ENCODE measurements at places on chromosomes 1 and 21.

DNA sequence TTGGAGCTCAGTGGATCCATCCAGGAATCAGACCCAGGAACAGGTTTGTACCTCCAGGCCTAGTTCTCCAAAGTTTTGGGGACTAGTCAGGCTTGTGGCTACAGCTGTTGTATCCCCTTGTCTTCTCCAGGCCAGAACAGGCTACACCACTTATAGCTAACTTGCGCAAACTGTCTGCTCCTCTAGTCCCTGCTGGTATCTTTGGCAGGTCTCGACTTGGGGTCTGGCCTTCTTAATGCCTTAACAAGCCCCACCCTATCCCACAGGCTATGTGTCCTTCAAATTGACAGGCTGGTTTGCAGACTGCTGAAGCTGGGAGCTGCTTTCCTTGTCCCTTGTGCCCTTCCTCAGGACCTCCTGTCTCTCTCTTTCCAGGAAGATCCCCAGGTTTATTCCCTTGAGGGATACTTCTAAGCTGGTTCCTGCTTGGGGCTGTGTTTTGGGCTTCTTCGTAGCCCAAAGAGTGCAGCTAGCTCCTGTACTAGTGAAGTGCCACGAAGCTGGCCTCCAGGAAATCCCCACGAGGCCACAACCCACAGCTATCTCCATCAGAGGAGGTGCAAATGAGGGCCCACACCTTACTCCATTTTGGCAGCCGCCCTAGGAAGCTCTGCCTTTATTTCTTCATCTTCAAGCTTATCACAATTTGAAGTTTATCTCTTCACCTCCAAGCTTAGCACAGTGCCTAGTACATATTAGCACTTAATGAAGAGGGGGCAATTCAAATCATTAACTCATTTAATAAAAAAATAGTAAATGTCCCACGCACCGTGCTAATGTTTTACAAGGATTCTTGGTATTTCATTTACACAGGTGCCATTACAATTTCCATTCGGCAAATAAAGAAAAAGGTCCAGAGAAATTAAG is 683 bp upstream of the DMAP1 start:
- DNase-seq = peak; percentile 7

GRCh38 chr1:226325178-226325577 is 16.2 kb upstream of the LIN9 start:
- peak; percentile 79 for DNase-seq

GRCh38 chr1:229879746-229880145 is 187.3 kb upstream of the GALNT2 start:
- peak; percentile 20 for DNase-seq

DNA sequence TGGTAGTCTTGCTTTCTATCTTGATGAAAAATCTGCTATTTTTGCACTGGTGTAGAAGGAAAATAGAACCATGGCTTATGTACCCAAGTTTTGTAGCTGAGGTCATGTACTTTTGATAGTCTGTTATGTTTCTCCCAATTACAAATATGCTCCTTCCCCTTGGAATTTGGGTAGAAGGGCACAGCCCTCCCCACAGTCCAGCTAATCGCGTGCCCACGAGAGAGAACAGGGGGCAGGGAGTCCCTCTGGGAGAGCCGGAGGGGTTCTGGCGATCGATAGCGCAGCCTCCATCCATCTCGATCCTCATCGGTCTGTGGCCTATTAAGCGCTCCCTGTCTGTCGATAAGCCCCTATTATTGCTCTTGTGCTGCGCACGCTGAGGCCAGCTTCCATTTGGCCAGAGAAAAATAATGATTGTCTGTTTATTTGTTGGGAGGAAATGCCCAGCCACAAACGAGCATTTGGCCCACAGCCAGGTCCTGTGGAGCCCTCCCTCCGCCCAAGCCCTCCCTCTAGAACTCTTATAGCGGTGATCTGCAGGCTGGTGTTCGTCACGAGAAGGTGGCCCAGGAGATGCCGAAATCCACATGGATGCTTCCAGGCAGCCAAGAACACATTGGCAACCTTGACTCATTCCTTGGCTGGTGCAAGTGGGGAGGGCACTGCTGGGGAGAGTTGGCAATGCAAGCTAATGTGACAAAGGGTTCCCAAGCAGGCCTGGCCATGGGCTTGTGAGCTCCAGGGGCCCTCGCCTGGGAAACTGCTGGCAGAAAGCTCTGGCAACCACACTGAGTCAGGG is 134.7 kb upstream of the TNR start:
- DNase-seq = no peak

GRCh38 chr1:155320252-155320651 is 442 bp upstream of the RUSC1 start:
- no peak for DNase-seq

- peak; percentile 40 for DNase-seq
Measured at GRCh38 chr1:2547210-2548067, 8.7 kb upstream of the TNFRSF14 start.

DNA sequence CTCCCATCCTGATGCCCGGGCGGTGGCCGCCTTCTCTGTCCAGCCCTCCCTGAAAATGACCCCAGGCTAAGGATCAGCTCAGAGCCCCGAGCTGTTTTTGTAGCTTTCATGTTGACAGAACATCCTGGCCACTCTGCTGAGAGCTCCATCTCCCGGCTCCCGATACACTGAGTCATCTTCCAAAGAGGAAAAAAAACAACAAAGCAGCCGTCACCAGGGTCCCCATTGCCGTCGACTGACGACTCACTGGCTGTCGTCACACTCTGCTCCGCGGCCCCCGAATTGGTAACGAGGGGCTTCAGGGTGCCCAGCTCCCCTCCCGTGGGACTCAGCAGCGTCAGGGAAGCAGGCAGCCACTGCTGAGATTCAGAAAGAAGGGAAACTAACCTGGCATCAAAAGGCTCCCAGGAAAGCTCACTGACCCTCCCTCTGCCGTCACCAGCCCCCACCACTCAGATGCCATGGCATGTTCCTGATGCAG is 67.2 kb downstream of the CD46 start:
- peak; percentile 61 for DNase-seq

- no peak for DNase-seq
Measured at GRCh38 chr1:151718011-151718431, 1.4 kb upstream of the CELF3 start.

- DNase-seq = no peak
Measured at GRCh38 chr1:66732407-66733166, 19.7 kb upstream of the DYNLT5 start.

GRCh38 chr21:45588086-45588825 is 46.0 kb upstream of the SLC19A1 start:
- DNase-seq = no peak

GRCh38 chr1:182877842-182878241 is 38.7 kb downstream of the DHX9 start:
- no peak for DNase-seq

- peak; percentile 56 for DNase-seq
Measured at GRCh38 chr21:31873696-31874599, 1.1 kb downstream of the HUNK start.

DNA sequence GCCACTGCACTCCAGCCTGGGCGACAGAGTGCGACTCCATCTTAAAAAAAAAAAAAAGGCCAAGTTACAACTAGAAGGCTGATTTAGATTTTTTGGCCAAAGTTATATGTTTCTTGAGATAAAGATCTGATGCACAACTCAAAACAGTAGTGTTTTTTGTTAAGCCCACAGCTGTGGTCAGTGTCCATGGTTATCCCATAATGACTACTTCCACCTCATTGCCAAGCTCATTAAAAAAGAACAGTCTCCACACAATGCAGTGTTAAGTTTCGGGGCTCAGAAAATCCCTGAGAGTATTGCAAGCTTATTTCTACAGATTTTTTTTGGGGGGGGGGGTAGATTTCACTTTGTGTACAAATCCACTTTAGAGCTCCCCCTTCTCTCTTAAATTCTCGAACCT is 120.5 kb downstream of the RUNX1 start:
- DNase-seq = no peak

DNA sequence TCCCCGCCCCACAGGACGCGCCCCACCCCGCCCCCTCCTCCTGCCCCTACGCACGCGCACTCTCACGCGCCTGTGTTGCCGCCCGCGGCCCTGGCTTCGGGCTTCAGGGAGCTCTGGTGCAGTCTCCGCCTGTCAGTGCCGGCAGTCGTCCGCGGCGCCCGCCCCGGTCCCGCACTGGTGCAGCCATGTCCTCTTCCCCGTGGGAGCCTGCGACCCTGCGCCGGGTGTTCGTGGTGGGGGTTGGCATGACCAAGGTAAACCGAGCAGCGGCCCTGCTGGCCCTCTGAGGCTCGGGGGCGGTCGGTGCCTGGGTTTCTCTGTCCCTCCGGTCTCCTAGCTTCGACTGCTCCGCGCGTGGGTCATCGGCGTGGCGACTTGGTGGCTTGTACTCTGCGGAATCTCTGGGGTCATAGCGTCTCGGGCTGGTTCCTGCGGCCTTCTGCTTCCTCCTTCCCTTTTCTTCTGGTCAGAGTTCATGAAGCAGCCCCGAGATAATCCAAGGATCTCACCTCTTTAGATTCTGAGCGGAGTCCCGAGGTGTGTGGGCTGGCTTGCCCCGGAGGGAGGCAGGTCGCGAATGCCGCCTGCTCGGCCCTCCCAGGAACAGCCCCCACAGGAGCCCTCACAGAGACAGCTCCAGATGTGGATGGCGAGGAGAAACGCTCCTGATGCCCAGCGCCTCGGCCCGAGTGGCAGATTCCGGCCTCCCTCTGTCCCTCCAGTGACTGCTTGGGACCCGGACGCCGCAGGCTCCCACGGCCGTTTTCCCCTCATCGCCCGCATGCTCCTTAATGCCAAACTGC is at the start of gene SCP2:
TSS of gene SCP2 (plus strand) at position 65 of the 803 bp plus-strand sequence. CDS start at position 186, 121 bp downstream.
- DNase-seq = peak; percentile 70

- no peak for DNase-seq
Measured at GRCh38 chr1:79912813-79913212, 906.3 kb upstream of the ADGRL4 start.

DNA sequence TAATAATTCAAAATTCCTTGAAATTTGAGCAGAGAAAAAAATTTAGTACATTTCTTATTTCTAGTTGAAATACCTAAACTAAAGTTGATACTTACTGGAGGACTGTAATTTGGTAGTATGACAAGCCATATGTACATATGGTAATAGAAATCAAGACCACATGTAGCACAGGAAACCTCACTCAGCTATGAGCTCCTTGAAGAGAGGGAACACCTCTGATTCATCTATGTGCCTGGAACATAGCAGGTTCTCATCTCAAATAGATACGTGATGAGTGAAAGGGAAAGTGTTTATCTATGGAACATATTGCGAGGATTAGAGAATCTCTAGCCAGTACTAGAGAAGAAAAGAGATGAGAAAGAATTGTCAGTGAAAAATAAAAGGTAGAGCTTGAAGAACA is 47.9 kb upstream of the GNG4 start:
- no peak for DNase-seq

DNA sequence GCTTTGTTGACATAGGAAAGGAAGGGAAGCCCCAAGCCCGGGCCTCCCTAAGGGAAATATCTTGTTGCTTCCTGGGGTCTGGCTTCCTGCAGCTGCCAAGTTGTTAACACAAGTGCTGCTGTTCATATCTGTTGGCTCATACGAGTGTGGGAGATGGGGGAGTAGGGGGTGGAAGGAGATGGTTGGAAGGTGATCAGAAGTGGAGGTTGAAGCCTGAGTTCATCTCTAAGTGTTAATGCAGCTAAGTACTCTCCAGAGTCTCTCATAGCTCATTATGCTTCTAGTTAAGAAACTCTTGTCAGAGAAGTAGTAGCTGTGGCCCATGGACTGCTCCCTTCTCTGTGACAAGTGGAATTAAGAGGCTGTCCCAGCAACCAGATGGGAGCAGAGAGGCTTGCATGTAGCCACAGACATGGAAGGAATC is 319.2 kb upstream of the SPAG17 start:
- DNase-seq = no peak
